ENCODE measurements at places on chromosomes 3 and 15.
A peak's percentile ranks its signal among the peaks of the same experiment; 100 is the strongest.

DNA sequence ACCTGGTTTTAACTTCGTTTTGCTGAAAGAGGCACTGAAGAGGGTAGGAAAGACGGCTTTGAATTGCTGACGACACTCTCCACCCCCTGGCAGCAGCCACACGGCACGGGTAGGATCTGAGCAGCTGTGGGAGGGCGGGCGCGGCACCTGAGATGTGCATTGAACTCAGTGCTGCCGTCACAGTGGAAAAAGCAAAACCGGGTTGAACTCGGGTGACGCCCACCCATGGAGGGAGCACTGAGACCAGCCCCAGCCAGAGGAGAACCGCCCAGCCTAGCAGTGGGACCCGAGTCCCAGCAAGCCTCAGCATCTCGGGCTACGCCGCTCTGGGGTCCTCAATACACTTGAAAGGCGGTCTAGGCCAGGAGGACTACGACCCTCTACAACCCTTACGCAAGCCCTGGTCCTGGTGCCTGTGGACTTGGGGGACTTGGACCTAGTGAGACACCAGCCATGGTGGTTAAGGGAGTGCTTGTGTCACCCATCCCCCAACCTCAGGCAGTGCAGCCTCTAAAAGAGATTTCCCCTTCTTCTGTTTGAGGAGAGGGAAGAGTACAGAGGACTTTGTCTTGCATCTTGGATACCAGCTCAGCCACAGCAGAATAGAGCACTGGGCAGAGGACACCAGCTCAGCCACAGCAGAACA lies 50.0 kb upstream of the RPL35A start:
- DNase-seq = no peak

DNA sequence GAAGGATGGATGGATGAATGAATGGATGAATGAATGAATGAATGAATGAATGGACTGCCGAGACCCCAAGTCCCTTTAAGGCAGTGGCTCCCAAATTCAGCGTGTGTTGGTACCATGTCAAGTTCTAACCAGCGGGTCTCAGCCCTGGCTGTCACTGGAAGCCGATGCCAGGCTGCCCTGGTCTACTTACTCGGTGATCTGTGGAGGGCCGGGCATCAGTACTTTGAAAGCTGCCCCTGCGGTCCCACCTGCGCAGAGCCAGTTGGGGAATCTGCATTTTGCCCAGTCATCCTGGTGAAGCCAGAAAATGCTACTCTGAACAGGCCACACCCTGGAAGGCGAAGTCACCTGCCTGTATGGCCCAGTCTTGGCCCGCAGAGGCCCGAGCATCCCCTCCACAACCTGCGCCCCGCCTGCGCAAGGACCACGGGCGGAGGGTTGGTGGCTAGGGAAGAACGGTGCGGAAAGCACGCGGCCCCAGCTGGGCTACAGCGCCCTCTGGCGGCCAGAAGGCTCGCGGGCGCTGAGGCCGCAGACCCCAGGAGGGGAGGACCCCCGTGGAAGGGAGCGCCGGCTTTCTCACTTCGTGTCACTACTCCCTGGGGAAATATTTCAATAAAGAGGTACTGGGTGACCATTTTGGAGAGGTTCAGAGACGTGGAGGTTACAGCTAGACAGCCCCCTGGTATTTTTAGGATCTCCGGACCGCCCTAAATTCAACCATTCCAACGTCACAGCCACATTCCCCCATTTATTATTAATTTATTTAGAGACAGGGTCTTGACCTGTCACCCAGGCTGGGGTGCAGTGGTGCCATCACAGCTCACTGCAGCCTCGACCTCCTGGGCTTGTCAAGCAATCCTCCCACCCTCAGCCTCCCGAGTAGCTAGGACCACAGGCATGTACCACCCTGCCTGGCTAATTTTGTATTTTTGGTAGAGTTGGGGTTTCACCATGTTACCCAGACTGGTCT lies 34.9 kb downstream of the PRKCD start:
- DNase-seq = peak; percentile 49

DNA sequence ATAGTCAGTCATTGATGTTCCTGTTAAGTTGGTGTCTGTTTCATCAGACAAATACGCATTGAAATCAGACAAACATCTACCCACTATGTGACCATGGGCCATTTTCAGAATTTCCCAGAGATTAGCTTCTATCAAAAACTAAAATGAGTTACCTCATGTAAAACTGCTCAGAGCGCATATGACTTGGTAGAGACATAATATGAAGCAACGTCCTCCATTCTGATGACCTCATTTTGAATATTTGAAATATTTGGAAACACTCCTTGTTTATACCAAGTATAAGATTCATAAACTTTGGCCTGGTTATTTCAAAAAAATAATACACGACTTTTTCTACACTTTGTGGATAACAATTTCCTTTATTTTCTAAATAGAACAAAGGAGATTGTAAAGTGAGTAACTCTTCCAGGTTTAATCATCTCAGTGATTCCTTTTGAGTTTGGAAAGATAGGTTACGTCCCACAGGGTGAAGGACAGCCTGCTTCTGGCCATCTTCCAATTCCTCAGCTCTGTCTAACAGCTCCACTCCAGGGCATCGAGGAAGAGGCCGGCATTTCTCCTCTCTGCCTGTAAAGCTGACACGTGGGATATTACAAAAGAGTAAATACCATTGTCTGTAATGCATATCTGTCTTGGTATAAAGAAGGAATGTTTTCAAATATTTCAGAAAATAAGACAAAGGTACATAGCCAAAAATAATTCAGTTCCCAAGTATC lies 122.6 kb downstream of the CADM2 start:
- no peak for DNase-seq

DNA sequence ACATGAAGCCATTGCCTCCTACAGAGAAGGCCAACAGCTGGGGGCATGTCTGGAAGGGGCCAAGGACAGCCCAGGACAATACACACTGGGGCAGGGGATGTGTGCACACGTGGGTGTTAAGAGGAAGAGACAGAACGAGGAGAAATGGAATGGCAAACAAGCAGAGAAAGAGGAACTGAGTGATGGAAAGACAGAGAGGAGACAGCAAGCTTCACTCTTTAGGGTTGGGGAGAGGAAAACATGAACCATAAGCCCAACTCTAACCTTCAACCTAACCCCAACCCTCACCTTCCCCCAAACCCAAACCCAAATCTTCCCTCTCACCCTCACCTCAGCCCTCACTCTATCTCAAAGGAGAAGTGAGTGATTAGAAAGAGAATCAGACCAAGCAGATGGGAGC lies 11.9 kb upstream of the PARL start:
- no peak for DNase-seq

DNA sequence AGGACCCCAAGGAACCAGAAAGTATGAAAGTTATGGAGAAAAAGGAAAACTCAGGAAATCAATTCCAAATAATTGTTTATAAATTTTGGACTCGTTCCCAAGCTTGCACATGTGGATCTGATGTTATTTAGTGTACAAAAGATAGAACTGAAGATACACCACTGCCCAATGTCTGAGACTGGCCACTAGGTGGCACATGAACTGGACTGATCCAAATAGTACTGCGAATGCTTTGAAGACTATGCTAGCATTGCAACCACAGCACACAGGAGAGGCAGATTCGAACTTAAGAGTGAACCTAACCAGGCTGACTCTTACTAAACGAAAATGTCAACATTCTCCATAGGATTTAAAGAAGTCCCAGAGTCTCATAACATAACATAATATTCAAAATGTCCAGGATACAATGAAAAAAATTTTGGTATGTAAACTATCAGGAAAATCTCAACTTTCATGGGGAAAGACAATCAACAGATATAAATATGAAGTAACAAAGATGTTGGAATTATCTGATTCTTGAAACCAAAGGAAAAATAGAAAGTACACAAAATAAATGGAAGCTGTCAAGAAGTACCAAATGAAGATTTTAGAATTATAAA lies 596.7 kb downstream of the FGF12 start:
- DNase-seq = no peak

DNA sequence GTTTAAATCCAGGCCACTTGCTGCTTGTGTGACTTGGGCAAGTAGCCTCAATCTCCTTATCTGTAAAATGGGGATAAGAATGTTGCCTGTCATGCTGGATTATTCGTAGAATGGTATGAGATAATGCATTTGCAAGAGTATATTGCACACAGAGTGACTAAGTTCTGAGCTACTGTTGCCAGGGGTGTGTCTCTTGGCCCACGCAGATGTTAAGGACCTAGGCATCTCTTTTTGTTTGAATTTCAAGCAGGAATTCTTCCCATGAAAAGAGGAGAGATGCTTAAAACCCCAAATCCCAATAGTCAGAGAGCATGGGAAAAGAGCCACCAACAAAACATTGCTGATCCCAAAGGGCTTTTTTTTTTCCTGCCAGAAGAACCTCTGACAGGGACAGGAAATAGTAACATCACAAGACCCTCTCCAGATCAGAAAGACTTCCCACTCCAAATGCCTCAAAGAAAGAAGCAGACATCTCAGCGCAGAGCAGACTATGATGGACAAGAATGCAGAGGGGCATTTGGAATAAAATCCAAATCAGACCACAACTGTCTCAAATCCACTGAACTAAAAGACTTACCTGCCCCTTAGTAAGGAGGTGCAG lies 90.5 kb downstream of the MRPL46 start:
- DNase-seq = no peak

DNA sequence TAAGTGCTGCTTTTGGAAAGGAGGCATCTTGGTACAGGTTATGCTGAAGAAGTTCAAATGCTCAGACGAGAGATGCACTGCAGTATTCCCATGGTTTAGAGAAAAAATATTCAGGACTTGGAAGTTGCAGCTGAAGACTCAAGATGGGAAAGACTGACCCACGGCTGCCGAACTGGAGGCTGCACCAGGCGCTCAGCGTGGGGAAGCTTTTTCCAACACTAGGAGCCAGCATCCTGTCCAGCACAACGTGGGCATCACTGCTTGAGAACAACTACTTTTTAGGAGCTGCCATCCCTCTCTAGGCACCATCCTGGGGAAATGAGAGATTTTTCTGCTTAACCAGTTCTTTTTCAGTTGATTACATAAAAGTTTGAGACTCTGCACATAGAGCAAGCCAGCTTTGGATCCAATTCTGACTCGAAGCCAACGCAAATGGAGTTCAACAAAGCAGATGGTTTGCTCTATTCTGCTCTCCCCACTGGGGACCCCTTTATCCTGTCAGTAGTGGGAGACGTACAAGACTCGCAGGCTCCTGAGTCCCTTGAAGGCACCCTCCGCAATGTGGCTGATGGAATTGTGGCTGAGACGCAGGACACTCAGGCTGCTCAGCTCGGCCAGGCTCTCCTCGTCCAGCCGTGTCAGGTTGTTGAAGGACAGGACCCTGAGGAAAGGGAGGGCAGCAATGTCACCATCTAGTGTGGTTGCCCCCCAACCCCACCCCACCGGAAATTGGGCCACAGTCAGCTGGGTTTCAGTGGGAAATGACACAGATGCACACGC lies 93.8 kb downstream of the LRIG1 start:
- DNase-seq = no peak

- DNase-seq = no peak
These were observed 27.5 kb upstream of the MASP1 start for GRCh38 chr3:187318819-187319616.

GRCh38 chr15:83769411-83769999 lies 115.6 kb downstream of the ADAMTSL3 start:
- DNase-seq = no peak

- no peak for DNase-seq
These were observed 162.5 kb downstream of the CADPS start for GRCh38 chr3:62712746-62713145.

DNA sequence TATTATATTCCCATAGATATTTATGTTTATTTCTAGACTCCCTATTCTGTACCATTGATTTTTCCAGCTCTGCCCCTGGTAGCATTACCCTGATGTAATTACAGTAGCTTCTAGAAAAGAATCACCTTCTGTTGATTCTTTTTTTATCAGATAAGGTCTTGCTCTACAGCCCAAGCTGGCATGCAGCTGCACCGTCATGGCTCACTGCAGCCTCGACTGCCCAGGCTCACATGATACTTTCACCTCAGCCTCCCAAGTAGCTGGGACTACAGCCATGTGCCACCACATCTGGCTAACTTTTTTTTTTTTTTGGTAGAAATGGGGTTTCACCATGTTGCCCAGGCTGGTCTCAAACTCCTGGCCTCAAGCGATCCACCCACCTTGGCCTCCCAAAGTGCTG lies 41.8 kb downstream of the SLC24A1 start:
- peak; percentile 15 for DNase-seq
